Naive thymus-derived CD8-positive, alpha-beta T cell (primary cell): ENCODE measurements at places on chromosomes 2 and 18.

DNA sequence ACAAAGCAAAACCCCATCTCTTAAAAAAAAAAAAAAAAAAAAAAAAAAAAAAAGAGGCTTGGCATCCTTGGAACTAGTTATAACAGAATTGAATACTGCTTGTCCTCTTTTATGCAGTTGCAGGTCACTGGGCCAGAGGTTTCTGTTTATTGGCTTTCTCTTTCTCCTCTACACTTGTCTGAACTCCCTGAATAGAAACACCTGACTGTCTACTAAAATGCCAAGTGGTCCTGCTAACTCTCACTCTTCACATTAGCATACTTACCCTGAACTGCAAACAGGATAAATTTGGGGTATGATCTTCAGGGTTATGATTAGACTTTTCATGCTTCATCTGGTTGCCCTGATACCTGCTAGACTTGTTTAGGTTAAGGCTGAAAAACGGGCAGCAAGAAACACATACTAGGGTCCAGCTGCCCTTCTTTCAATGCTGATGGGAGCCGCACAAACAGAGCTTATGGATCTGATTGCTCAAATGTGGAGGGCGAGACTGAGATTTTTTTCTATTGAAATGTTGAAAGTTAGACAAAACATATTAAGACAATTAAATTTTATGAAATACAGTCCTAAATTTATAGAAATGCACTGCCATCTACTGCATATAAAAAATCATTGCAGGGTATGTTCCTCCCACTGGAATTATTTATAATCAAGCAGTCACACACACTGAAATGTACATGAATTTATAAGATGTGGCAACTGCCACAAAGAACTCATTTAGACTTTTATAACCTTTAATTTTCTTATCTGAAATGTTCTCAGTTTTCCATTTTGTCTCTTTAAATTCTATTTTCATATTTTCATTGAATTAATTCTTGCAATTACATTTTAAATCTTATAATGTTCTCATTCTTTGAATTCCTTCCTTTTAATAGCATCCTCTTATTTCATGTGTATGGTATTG, 40.8 kb downstream of the GTF3C3 start:
- no peak overlapping the region for H3K4me3 ChIP-seq
- H3K4me1 ChIP-seq, result no peaks in the 10 kb centered on the region
- no peak for DNase-seq
- H3K27ac ChIP-seq, result no peak overlapping the region
- H3K36me3 ChIP-seq, result peaks cover 53% of the 10 kb centered on the region

- no peaks in the 10 kb centered on the region for H3K27me3 ChIP-seq
- peaks cover 3% of the 10 kb centered on the region for H3K36me3 ChIP-seq
- peaks cover 71% of the 10 kb centered on the region for H3K4me1 ChIP-seq
- peak overlapping the region; percentile 49 for H3K4me3 ChIP-seq
- no peak for DNase-seq
Observed at GRCh38 chr2:69683170-69683971, 39.8 kb upstream of the AAK1 start.

DNA sequence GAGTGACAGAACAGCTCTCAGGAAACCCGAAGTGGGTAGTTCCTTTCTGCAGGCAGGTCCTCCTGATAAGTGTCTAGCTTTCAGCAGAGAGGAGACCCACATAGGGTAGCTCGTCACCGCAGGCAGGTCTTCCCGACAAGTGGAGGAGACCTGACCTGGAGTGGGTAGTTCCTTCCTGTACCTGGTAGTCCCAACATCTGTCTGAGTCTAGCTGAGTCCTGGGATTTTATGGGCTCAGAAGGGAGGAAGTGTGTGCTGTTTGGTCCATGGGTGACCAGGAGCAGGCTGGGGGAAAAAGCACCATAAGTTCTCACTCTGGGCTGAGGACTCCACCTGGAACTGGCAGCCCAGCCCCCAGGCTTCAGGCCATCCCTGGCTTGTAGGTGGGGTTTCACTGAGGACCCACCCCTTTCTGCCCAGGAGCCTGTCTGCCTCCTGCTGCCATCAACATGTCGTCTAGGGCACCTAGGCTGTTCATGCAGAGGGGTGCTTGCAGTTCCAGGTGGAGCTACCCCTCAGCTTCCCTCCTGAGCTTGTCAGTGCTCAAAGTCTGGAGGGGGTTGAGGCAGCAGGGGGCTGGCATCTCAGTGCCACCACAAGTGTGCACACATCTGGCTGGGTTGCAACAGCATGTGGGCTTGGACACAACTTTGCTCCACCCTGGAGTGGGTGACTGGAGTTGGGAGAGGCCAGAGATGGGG, 9.4 kb downstream of the DYSF start:
- H3K4me1 ChIP-seq, result peaks cover 8% of the 10 kb centered on the region
- DNase-seq, result no peak
- no peaks in the 10 kb centered on the region for H3K36me3 ChIP-seq
- H3K4me3 ChIP-seq, result no peak overlapping the region
- no peak overlapping the region for H3K27ac ChIP-seq

DNA sequence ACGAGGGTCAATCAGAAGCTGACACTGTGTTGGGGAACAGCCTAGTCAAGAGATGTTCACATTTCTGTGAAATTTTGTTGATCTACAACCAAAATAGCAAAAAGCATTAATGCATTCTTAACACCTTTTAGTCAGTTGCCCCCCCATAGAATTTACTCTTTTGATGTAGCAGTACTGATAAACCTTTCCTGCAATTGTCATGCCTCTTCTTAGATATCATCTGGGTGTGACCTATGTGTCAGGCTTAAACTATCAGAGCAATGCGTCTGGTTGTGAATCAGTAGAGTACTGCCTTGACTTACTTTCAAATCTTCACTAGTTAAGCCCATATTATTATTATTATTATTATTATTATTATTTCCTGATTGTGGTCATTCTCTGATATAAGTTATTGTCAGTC, 61.9 kb downstream of the GREB1L start:
- H3K4me1 ChIP-seq, result no peaks in the 10 kb centered on the region
- DNase-seq, result no peak
- H3K27me3 ChIP-seq, result peaks cover 16% of the 10 kb centered on the region
- H3K27ac ChIP-seq, result no peak overlapping the region
- no peak overlapping the region for H3K4me3 ChIP-seq

DNA sequence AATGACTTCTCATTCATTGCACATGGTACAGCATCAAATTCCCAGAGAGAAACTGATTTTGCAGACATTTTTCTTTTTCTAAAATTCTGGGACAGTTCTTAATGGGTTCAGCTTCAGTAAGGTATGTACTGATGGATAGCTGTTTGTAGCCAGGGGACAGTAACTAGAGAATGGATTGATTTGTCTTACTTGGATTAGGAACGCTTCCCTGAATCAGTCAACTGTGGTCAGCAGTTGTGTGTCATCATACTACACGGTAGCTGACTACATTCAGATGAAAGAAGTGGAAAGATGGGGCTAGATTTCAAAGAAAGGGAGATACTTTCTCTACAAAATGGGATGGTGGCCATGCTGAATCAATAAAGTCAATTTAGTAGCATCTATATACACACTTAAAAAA, 431.4 kb downstream of the GRB14 start:
- no peak for DNase-seq
- H3K4me3 ChIP-seq, result no peak overlapping the region
- H3K27ac ChIP-seq, result no peak overlapping the region
- no peaks in the 10 kb centered on the region for H3K4me1 ChIP-seq

DNA sequence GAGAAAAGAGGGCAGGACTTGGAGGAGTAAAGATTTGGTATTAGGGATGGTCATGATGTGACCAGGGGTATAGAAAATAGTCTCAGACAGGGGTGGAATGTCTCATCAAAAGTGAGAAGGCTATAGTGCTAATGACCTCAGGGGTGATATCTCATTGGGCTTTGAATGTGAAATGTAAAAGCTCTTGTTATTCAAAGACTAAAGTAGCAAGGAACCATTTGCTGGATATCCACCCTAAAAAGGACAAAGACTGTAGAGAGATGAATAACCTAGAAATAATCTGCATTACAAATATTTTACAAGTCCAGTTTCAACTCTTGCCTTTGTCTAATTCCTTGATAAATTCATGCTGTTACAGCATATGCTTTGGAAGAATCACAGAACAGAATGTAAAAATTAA, 224.4 kb downstream of the ICOS start:
- H3K4me1 ChIP-seq, result no peaks in the 10 kb centered on the region
- no peak for DNase-seq
- peaks cover 3% of the 10 kb centered on the region for H3K27me3 ChIP-seq

DNA sequence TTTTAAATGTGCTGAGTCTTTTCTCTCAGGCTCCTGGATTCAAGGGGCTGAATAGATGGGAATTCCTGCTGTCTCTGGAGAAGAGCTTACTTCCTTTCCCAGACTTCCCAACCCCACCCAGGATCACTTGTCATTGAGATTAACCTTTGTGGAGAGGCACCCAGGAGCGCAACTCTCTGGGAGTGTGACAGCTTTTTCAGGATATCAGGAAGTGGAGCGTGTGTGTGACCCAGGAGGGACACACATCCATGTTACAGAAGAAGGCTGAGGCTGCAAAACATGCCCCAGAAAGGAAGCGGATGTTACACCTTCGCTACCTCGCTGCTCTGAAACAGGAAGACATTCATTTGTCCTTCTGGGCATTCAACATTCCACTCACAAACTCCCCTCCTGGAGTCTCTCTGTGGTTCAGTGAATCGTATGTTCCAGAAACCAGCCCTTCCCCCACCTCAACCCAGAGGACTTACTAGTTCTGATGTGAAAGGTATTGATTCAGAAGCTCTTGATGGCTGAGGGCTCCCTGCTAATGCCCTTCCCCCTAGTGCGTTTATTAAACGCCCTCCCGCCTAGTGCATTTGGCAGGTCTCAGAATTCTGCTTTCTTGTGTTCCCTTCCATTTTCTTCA, 523.9 kb downstream of the TNS1 start:
- H3K36me3 ChIP-seq, result peaks cover 6% of the 10 kb centered on the region
- no peaks in the 10 kb centered on the region for H3K27me3 ChIP-seq
- no peak overlapping the region for H3K27ac ChIP-seq

- no peak overlapping the region for H3K4me3 ChIP-seq
- peaks cover 5% of the 10 kb centered on the region for H3K27me3 ChIP-seq
- no peak overlapping the region for H3K27ac ChIP-seq
- no peak for DNase-seq
- no peaks in the 10 kb centered on the region for H3K4me1 ChIP-seq
- no peaks in the 10 kb centered on the region for H3K36me3 ChIP-seq
Observed at GRCh38 chr2:150465703-150466569, 21.5 kb downstream of the RND3 start.

GRCh38 chr2:48137829-48138228, 231.5 kb upstream of the FBXO11 start:
- H3K4me1 ChIP-seq, result no peaks in the 10 kb centered on the region
- no peak overlapping the region for H3K27ac ChIP-seq
- DNase-seq, result no peak
- H3K36me3 ChIP-seq, result no peaks in the 10 kb centered on the region
- peaks cover 2% of the 10 kb centered on the region for H3K27me3 ChIP-seq

DNA sequence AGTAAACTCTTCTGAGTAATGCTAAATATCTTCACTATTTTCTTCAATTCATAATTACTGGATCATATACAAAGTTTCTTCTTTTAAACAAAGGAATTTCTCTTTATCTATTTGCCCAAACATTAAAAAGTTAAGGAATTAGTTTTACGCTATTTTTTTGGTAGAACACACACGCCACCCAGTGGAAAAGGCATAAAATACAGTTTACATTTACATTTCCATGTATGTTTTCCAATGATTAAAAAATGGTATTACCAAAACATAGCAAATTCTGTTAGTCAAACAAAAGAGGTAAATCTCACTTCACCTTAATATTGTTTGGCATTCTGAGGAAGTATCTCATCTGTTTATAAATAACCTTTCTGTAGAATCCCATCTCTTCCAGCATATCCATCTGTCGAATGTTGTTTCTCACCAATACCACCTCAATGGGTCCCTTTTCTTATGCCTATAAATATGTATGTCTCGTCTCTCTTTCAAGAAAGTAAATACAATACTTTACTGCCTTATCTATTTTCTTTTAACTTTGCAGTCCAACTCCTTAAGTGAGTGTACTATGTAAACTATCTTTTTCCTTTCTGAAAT, 7.2 kb downstream of the BOLL start:
- peak; percentile 30 for DNase-seq
- H3K4me3 ChIP-seq, result no peak overlapping the region
- H3K36me3 ChIP-seq, result no peaks in the 10 kb centered on the region
- no peak overlapping the region for H3K27ac ChIP-seq
- H3K27me3 ChIP-seq, result peaks cover 3% of the 10 kb centered on the region

DNA sequence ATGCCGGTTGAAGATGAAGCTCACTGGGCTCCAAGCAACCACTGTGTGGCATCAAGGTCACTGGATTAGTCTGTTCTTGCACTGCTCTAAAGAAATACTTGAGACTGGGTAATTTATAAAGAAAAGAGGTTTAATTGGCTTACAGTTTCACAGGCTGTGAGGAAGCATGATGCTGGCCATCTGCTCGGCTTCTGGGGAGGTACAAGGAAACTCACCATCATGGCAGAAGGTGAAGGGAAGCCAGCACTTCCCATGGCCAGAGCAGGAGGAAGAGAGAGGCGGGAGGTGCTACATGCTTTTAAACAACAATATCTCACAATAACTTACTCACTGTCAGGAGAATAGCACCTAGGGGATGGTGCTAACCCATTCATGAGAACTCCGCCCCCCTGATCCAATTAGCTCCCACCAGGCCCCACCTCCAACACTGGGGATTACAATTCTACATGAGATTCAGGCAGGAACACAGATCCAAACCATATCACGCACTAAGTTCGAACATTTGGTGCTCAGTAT, 109.7 kb upstream of the MGAT5 start:
- no peak overlapping the region for H3K4me3 ChIP-seq
- H3K27ac ChIP-seq, result peak overlapping the region; percentile 18
- H3K27me3 ChIP-seq, result no peaks in the 10 kb centered on the region
- DNase-seq, result no peak

DNA sequence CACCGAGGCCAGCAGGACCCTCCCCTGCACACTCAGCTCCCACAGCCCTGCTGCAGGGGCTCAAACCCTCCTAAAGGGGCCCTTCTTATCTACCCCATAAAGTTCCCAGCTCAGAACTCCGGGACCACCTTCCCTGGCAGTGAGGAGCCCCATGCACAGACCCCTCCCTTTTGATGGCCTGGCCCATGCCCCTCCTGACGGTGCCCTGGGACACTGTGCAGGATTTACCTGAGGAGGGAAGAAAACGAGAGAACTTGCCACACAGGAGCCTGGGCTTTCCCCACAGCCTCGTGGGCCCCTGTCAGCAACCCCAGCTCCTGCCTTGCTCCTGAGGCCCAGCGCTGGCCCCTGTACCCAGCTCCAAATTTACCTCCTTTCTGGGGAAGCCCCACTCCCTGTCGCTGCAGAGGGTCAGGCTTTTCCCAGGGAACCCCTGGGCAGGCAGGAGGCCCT, 206.3 kb upstream of the SALL3 start:
- no peak overlapping the region for H3K4me3 ChIP-seq
- H3K36me3 ChIP-seq, result no peaks in the 10 kb centered on the region
- no peak overlapping the region for H3K27ac ChIP-seq

- DNase-seq, result no peak
- H3K27me3 ChIP-seq, result no peaks in the 10 kb centered on the region
- no peak overlapping the region for H3K4me3 ChIP-seq
Observed at GRCh38 chr2:181107628-181107945, 127.2 kb downstream of the UBE2E3 start.

GRCh38 chr18:47997338-47997780, 66.9 kb upstream of the SMAD2 start:
- no peak overlapping the region for H3K27ac ChIP-seq
- DNase-seq, result no peak
- H3K4me3 ChIP-seq, result no peak overlapping the region
- H3K4me1 ChIP-seq, result no peaks in the 10 kb centered on the region
